ENCODE measurements at places on chromosomes 2 and 18.

GRCh38 chr18:77879829-77880228 is 630.2 kb downstream of the GALR1 start:
- DNase-seq = no peak

DNA sequence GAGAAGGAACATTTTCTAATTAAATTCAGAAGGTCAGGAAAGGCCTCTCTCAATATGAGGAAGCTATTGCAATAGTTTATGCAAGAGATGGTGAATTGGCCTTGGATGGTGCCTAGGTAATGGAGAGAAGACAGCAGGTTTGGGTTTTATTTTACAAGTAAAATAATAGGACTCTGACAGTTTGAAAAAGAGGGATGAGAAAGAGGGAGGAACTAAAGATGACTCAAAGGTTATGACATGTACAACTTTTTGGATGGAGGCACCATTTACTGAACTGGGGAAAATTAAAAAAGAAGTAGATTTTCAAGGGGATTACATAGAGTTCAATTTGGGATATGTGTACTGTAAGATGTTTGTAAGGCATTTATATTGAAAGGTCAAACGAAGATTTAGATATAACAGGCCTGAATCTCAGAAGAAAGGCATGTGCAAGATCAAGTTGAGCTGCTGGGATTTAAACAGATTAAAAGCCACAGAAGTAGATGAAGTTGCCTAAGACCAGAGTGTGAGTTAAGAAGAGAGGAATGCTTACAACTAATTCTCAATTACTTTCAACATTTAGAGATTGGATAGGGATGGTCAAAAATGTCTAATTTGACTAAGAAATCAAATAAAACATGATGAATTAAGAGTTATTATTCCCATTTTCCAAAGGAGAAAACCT is 12.3 kb upstream of the ASNSD1 start:
- no peak for DNase-seq

- DNase-seq = no peak
Measured at GRCh38 chr2:74181739-74182138, 3.1 kb upstream of the MOB1A start.

- DNase-seq = no peak
Measured at GRCh38 chr18:62979900-62980299, 264.6 kb downstream of the PHLPP1 start.

DNA sequence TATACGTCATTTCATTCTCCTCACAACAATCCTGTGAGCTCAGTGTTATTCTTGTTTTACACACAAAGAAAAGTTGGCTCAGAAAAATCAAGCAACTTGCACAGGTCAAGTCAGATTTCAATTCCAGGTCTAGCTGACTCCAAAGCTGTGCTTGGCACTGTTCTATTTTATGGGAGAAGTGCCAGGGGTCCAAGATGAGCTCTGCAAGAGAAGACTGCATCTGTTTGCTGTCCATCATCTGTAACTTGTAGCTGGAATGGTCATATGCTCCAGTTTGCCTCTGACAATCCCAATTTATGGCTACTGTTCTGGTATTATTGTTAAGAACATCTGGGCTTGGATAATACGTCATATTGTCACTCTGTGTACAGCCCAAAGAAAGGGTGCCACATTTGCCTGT is 28.9 kb downstream of the KCNF1 start:
- no peak for DNase-seq

DNA sequence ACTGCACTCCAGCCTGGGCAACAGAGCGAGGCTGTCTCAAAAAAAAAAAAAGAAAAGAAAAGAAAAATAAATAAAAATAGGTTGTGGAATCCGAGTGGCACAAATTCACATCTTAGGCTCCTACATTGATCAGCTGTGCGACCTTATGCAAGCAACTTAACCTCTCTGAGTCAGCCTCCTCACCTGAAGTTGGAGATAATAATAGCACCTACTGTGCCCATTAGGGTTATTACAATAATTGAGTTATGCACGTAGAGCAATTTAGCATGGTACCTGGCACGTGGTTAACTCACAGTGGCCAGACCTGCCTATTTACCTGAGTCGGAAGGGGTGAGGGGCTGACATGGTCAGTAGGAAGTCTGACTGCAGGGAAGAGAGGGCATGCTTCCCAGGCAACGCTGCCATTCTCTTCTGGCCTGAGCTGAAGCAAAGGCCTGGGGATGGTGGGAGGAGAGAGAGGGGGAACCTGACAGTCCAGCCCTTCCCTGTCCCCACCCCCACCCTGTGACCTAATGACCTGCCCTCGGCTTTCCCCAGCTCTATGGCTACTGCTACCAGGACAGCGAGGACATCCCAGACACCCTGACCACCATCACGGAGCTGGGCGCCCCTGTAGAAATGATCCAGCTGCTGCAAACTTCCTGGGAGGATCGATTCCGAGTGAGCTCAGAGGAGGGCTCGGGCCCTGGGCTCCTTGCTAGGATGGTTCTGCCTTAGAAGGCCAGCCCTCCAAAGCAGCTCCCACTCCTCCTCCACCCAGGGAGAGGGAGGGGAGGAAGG is 5.1 kb downstream of the PKDCC start:
- DNase-seq = no peak

DNA sequence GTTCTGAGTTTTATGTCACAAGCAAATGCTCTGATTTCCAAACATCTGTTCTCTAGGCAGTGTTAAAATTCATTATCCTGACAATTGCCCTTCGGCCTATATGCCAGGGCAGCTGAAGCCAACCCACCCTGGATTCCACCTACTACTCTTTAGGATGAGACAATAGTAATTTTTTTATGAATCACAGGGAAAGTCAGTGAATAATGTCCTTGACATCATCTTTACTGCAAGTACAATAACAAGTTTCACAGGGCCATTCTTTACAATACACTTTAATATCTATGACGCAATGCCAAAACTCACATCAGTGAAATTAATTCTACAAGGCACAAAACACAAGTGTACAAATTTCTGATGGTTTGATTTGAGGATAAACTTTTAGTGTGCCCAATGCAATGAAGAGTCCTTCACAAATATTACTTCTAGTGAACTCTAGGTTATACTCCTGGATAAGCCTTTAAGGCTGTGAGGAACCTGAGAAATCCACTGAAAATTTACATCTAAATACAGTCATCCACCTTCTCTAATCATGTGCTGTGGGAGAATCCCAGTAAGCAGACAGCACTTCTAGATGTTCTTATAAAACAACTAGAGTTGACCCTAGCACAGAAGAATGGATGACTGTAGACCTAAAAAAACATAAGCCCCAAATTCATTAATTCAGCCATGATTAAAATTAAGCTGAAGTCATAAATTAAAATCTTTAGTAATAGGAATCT is 77.3 kb upstream of the CTLA4 start:
- no peak for DNase-seq

GRCh38 chr2:3756306-3756705 is 52.9 kb downstream of the DCDC2C start:
- no peak for DNase-seq

DNA sequence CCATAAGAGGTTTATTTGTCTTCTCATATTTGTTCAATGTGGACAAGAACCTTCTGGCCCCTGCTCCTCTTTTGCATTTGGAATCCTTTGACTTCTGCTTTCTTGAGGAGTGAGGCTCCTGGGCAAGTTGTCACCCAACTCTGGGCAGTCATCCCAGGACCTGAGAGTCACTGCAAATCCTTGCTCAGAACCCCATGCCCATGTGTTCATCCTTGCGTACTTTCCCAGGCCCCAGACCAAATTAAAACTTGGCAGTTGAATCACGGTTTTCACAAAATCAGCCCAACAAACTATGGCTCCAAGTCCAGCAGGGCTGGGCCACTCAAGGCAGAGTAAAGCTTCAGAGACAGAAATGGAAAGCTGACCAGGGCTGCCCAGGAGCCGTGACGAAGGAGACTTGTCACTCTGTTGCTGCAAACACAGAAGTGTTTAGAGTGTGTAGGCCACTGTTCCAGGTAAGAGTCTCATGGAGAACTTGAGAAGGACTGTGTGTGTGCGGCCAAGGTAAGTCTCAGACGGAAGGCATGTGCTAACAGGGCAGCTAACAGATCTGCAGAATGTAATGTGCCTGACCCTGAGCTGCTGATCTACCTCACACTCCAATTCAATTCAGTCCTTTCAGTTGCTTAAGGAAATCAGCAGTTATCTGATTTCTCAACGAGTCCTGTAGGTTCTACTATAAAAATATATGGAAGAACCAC is 549.4 kb upstream of the HS6ST1 start:
- no peak for DNase-seq

GRCh38 chr2:10926191-10926820 is 14.6 kb downstream of the KCNF1 start:
- no peak for DNase-seq

DNA sequence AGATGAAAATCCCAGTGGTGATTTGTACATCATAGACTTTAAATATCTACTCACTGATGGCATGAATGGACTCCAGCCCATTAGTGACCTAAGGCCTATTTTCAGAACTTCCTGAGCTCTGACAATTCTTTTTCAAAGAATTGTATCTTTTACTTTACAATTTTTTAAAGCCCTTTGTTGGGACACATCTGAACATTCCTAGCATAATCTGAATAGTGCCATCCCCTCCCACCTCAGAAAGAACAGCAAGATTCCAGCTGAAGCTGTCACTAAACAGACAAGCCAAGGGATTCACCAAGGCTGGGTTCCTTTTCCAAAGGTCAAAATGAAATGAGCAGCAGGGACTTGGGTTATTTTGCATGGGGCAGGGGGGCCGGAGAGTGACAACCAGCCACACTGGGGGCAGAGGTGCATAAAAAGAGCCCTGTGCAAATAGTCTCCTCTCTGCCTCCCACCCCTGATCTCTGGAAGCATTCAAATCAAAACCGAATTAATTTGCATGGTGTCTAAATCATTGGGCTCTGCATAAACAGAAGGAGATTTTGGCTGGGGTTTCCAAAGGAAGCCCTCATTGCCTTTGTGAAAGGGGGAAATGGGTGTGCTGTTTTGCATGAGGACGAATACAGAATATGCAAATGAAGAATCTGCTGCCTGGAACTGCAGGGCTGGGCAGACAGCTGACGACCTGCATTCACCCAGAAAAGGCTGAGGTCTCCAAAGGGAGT is 17.2 kb downstream of the EPHA4 start:
- DNase-seq = no peak

GRCh38 chr2:129923265-129924091 is 56.0 kb upstream of the RAB6C start:
- no peak for DNase-seq

DNA sequence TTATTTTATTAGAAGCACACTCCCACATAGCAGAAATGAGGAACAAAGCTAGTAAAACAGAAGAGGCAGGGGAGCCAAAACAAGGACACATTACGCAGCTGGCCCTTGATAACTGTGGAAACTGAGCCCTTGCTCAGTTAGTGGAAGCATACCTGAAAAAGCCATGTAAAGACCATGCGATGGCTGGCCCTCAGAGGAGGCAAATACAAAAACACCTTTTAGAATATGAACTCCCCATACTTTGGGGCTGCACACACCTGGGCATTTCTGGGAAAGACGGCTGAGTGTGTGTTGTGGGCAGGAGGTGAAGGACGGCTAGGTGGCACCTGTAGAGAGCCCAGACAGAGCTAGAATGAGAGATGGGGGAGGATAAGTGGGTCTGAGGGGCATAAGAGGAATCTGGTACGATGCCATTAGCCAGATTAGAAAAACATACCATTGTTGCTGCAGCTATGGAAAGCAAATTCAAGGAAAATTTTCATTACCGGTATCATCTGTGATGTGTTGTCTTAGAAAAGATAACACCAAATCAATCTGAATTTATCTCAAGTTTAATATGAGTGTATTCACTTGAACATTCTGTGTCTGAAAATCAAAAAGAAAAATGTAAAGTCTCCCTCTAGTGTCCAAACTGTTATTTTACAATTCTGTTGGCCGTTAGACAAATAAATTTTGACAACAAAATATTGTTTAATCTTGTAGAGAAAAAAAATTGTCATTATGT is 45.2 kb upstream of the SULT1C3 start:
- DNase-seq = no peak

DNA sequence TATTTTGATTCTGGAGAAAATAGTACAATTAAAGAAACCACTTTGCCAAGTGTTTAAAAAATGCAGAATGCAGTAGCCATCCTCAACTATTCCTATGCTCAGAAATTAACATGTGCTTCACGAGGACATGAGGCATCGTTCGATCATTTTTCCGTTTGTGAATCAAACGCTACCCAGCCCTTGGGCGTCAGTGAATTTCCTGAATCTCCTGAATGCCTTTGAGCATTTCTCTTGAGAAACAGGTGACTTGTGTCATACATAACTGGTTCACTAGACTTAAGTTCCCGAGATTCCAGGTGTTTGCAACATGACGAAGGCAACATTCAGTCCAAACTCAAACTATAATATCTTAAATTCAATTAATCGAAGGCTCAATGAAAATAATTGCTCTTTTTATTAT is 110.0 kb upstream of the ALKAL2 start:
- DNase-seq = no peak

Measured in activated CD4-positive, CD25-positive, alpha-beta regulatory T cell treated with anti-CD3 and anti-CD28 coated beads, Interleukin-2, amount 50 U/mL, for 16 hours (primary cell).